ENCODE measurements at places on chromosomes 4 and X.

GRCh38 chr4:1156069-1156468 lies 16.3 kb downstream of the SPON2 start:
- no peak for DNase-seq

DNA sequence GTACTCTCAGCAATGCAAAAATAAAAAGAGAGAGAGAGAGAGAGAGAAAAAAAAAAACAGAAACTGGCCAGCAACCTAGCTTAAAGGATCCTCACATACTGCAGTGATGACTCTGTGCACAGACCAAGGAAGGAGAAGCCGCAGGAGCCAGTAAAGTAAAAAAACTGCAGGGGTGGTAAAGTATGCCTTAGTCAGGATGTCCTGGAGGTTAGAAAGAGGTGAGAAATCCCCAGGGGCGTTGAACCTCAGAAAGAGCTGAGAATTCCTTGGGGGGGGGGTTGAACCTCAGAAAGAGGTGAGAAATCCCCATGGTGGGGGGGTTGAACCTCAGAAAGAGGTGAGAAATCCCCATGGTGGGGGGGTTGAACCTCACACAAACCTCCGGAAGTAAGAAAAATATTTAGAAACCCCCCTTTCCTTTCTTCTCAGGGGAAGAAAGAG lies 48.0 kb downstream of the MAGEA9 start:
- no peak for DNase-seq

DNA sequence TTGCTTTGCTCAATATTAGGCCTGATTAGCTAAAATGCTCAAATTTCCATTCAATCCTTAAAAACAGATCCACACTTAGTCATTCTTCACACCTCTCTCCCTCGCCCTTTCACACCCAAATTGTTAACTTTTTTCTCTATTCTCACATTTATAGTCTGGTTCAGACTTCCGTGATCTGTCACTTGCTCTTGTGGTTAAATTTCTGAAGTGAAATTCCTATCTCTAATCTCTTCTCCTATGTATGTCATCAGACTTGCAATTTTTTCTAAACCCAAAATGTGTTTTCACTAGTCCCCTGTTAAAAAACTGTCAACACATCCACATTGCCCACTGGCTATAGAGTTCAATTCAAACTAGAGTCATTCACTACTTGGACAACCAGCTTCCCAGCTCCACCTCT lies 63.2 kb downstream of the SNCA start:
- no peak for DNase-seq

GRCh38 chrX:43083016-43083415 lies 305.1 kb upstream of the PPP1R2C start:
- DNase-seq, result no peak

GRCh38 chrX:134813697-134814096 lies 155.4 kb upstream of the PLAC1 start:
- DNase-seq, result no peak

DNA sequence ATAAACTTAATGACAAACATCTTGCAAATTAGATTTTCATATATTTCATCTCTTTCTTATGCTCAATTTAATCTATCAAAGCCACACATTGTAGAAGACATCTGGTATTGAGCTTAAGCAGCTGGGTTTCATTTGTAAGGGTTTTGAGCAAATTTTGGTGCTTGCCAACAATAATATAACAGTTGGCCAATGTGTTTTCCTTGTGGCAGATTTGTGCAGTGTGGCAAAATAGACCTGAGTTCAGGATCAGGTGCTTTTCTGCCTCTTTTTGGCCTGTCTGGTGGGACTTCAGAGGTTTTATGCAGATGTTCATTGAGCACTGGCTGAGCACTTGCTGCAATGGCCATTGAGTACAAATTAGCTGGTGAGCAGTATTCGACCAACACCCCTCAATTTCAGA lies 301.9 kb downstream of the BMPR1B start:
- no peak for DNase-seq

GRCh38 chr4:73653695-73654106 lies 33.5 kb upstream of the RASSF6 start:
- no peak for DNase-seq

DNA sequence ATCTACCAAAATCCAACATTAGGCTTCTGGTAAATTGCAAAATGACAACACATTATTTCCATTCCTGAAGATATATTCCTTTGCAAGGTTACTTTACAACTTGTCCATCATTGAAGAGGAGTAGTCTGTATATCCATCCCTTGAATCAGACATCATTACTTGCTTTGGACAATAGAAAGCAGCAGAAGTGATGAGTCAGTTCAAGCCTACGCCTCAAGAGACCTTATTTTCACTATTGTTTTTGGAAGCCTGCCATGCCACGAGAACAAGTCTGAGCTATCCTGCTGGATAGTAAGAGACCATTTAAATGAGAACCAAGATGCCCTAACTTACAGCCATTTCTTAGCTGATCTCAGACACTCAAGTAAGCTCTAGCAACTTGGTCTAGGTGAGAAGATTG lies 246.0 kb upstream of the HHIP start:
- no peak for DNase-seq

GRCh38 chr4:144709159-144709558 lies 63.2 kb downstream of the HHIP start:
- no peak for DNase-seq

DNA sequence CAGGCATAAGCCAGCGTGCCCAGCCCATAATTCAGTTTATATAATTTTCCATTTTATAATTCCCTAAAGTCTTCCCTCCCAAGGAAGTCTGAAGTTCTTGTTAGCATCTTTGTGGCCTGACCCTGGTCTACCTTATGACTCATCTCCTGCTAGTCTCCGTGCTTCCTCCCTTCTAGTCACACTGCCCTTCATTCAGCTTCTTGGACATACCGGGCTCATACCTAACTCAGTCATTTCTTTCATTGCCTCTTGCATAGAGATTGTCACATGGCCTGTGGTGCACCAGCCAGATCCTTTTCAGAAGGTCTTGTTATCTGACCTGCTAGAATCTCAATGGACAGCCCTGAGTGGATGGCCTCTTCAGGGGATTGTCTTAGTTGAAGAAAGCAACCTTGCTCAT lies 22.8 kb upstream of the MAML3 start:
- no peak for DNase-seq

GRCh38 chrX:126733874-126734273 lies 85.7 kb upstream of the PRR32 start:
- no peak for DNase-seq

DNA sequence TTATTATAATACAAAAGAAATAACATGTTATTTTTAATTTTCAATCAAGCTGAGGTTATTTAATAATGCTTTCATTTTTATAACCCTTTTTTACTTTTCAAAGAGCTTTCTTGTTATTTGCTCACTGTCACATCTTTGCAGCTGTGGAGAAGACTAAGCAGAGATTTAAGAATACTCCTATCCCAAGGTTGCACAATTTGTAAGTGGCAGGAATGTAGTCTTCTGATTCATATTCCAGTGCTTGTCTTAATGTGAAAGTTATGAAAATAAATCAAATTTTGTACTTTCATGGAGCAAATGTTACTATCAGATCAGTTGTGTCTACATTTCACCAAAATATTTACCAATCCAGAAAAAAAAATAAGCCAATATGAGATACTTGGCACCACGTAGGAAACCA lies 86.6 kb downstream of the DDIT4L start:
- DNase-seq, result no peak

GRCh38 chrX:49858341-49858740 lies 20.9 kb upstream of the USP27X start:
- DNase-seq, result no peak

GRCh38 chr4:97984545-97985131 lies 158.6 kb downstream of the STPG2 start:
- no peak for DNase-seq

DNA sequence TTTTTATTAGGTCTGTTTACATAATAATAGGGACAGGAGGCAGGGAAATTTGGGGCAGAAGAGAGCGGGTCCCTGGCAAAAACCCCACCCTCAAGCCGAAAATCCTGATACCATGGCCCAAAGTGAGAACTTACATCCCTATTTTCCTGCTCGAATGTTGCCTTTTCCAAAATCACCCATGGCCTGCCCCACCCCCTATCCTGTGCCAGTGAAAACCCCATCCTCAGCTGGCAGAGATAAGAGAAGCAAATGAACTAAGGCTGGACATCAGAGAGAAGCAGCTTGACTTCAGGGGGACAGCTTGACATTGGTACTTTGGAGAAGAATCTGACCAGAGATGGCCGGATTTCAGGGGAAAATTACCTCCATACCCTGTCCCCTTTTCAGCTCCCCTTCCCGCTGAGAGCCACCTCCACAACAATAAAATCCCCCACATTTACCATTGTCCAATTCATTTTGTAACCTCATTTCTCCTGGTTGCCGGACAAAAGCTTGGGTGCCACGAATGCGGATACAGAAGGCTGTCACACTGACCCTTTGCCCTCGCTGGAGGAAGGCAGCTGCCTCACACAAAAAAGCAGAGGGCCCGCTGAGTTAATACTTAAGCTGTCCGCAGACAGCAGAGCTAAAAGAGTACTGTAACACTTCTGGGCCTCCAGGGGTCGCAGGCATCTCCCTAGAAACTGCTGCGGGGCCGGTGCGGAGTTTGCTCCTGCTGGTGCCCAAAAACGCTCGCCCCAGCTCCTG lies 196.2 kb downstream of the SNCA start:
- no peak for DNase-seq

DNA sequence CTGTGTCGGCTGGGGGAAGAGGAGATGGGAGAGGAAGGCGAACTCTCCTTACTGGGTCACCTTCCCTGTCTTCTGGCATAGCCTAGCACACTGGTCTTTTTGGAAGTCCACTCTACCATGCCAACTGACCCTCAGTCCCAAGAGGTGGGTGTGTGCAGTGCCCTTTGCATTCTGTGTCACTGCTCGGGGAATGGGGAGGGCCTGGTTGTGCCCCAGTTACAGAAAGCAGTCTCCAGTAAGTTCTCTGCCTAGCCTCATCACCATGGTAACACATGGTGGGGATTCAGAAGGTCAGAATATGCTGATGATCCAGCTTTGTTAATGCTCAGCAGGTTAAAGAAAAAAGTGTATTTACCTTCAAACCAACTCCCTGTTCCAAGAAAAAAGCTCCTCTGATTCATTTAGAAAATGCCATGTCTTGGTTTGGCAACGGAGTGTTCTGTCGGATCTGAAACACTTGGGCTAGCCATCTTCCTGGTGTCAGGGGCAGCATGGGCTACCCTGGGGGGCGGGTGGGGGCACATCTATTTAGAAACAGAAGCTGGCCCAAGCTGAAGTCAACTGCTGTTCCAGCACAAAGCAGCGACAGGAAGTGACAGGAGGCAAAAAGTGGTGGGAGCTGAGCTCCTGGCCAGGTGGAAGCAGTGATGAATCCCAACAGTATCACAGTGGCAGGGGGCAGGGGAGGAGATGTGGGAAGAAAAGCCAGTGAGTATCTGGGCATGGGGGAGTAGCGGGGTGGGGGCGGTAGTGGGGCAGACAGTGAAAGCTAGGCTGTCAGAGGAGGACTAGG lies 37.0 kb downstream of the NSG1 start:
- no peak for DNase-seq

DNA sequence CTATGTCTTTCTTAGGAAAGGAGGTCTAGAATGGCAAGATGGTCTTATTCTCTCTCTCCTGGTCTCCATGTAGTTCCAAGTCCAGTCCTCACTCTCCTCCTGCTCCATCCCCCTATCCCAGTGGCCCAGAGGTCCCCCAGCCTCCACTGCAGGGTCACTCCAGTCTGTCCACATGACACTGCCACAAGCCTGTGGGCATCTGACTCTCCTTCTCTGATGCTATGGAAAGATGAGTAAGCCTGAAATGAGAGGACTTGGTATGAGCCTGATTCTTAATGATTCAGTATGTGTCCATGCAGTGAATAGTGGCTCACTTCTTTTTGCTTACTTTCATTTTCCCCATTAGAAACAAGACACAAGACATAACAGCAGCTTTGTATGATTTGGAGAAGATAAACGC lies 516.8 kb upstream of the ADGRL3 start:
- no peak for DNase-seq

DNA sequence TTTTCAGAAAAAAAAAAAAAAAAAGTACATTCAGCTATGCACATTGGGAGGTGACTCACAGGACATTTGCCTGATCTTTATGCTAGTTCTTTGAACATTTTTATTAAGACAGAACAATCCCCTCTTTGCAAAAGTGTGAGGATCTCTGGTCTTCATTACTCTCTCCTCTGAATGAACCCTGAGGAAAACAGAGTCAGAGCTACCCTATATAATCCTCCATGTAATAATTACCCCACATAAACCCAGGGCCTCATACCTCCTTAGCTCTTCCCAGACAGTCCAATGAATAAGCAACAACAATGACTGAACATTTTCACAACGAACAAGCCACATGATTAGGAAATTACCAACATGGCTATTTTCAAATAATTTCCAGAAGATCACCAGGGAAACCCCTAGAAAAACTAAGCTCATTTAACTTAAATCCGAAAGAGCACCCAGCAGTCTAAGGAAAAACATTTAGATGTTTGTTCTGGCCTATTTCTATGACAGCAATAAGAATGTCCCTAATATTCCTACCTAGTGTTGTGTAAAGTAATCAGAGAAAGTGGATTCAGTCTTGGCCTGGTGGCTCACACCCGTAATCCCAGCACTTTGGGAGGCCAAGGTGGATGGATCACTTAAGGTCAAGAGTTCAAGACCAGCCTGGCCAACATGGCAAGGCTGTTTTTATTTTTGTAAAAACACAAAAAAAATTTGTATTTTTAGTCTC lies 37.8 kb downstream of the TBC1D9 start:
- no peak for DNase-seq

- no peak for DNase-seq
These were observed 240.5 kb downstream of the MAML3 start for GRCh38 chr4:139913398-139913990.

DNA sequence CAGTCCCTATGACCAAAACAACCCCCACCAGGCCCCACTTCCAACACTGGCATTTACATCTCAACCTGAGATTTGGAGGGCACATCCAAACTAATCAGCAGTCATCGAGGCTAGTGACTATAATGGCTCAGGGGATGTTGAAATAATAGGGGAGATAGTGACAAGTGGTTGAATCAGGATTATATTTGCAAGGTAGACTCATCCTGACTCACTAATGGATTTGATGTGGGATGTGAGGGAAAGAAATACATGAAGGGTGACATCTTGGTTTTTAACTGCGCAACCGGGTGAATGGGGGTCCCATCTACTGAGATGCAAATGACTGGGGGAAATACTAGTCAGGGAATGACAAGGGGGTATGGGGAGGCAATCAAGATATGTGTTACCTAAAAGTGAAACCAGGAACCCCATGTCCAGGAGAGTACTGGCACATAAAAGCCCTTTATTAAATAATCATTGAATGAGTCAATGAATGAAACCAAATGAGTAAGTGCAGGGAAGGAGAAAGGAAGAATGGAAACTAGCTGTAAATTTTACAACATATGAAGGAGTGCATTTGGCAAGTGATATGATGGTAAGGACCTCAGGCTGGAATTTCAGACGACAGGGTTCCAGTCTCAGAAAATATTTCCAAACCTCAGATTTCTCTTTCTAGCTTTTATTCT lies 78.3 kb downstream of the PARM1 start:
- DNase-seq, result no peak

- no peak for DNase-seq
These were observed at the start of gene EDA2R for GRCh38 chrX:66638591-66639500. TSS of gene EDA2R (minus strand) at chrX:66639078. CDS start at chrX:66616020, 23,058 bp downstream.

- DNase-seq, result no peak
These were observed 919 bp upstream of the SEC24B start for GRCh38 chr4:109432696-109433095.

Measured in stimulated activated CD4-positive, alpha-beta T cell treated with anti-CD3 and anti-CD28 coated beads, Interleukin-12 subunit alpha, Interleukin-12 subunit beta, amount 100 ng/mL, for 24 hours (primary cell).